ENCODE measurements at places on chromosomes 6 and 20.

DNA sequence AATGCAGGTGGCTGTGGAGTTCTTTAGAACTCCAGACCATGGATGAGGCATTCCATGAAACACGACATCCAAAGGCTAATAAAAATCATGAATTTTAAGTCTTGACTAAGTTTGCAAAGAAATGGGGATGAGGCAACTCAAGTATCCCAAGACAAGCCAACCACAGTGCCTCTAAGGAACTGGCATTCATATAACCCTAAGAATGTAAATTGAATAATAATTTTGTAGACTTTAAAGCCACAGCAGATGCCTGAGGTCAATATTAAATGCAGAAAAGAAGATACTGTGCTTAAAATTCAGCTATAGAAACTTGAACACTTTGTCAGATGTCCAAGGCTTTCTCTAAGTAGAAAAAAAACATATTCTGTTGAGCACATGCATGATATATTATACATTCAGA lies 54.5 kb downstream of the TFAP2B start:
- no peak for DNase-seq

GRCh38 chr6:48141975-48142374 lies 31.0 kb upstream of the PTCHD4 start:
- DNase-seq: no peak

DNA sequence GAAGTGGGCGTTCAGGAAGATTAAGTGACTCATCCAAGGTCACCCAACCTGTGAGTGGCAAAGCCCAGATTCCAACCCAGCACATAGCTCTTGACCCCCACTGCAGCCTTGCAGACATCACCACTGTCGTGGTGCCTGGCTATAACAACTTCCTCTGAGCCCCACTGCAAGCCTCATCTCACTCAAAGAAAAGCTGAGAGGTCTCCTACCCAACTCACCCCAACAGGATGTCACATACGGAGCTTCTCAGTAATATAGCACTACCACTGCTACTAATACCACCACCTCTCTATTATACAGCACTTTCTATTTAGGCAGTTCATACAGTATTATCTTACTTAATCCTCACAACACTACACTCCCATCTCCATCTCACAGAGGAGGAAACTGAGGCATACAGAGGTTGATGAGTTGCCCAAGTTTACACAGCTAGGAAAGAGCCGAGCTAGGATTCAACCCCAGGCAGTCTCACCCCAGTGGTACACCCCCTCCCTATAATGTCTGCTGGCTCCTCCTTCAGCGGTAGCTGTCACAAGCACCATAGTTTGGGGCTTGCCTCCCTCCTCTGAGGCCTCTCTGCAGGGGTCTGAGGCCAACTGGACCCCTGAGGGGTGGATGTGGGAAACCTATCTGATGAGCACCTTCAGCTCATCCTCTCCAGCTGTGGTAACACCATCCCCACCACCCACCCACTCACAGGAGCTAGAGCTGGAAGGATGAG lies 19.5 kb downstream of the TFEB start:
- no peak for DNase-seq

GRCh38 chr20:40506537-40506939 lies 182.5 kb downstream of the MAFB start:
- DNase-seq: peak; percentile 1

GRCh38 chr20:58623579-58624473 lies 27.3 kb upstream of the STX16 start:
- no peak for DNase-seq

DNA sequence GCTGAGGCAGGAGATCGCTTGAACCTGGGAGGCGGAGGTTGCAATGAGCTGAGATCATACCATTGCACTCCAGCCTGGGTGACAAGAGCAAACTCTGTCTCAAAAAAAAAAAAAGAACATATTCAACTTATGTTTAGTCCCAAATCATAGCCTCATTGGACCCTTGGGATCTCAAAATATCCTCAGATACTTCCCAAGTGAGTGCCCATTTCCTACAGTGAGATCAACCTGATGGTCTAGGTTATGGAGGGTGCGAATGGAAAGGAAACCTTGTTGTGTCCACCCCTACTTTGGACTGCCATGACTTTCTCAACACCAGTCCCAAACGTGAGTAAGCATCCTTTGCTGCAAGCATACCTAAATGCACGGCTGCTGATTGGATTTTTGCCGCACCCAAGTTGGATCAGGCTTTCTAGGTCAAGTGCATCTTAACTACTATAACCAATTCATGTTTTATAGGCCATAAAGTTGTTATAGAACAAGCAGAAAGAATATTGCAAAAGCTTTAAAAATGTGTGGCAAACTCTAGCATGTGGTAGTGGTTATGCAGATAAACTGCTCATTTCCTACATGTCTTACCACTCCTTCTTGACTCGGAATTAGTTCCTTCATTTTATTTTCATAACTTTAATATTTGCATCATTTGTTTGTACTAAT lies 131.2 kb downstream of the PLEKHG1 start:
- DNase-seq: no peak
